ENCODE measurements at places on chromosomes 2 and 18. TPM values are rescaled to one million over a fixed set of nuclear protein-coding genes. Genes with fewer than 3 reads are reported as not detected.

GRCh38 chr2:176138923-176139660 is 9.6 kb downstream of the HOXD8 start:
- no peak for DNase-seq

- no peak for DNase-seq
These were observed 8.3 kb downstream of the MAT2A start for GRCh38 chr2:85547089-85547858.

- DNase-seq = no peak
These were observed 699.0 kb downstream of the METTL4 start for GRCh38 chr18:1872274-1872673.

- DNase-seq = no peak
These were observed 26.8 kb upstream of the CTLA4 start for GRCh38 chr2:203840655-203841205.

GRCh38 chr18:9628984-9629383 is 14.6 kb upstream of the PPP4R1 start:
- no peak for DNase-seq

- no peak for DNase-seq
These were observed 15.5 kb downstream of the NCK2 start for GRCh38 chr2:105760191-105760590.

CTLA4 gene
- under 0.01 TPM for total RNA-seq

IL1RL1 gene
- total RNA-seq = 1.6 TPM

CHRNG gene
- not detected for total RNA-seq

SOCS6 gene
- 14.8 TPM for total RNA-seq
